ENCODE measurements at places on chromosomes 1 and 21.

- no peaks in the 10 kb centered on the region for H3K36me3 ChIP-seq
- peaks cover 5% of the 10 kb centered on the region for H3K4me1 ChIP-seq
- no peak for DNase-seq
- H3K4me3 ChIP-seq, result no peak overlapping the region
Observed at GRCh38 chr1:212984522-212985291, 31.0 kb downstream of the ANGEL2 start.

DNA sequence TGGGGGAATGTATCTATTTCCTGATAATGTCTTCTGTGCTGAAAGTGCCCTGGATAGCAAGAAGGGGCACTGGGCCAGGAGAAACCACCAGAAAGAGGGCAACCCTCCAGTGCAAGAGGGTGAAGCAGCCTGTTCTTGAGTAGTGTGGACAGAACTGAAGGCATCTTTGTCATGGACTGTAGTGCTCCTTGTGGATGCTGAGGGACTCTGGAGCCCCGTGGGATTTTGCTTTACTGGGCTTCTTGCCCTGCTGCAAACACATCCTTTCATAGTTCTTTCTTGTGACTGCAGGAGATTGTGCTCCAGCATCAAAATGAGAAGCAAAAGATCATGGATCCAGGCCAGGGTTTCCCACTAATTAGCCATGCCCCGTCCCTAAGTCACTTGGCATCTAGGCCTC lies 300.6 kb downstream of the ZNF326 start:
- no peak overlapping the region for H3K4me3 ChIP-seq
- no peaks in the 10 kb centered on the region for H3K36me3 ChIP-seq
- no peak overlapping the region for H3K27ac ChIP-seq
- peaks cover 20% of the 10 kb centered on the region for H3K27me3 ChIP-seq

DNA sequence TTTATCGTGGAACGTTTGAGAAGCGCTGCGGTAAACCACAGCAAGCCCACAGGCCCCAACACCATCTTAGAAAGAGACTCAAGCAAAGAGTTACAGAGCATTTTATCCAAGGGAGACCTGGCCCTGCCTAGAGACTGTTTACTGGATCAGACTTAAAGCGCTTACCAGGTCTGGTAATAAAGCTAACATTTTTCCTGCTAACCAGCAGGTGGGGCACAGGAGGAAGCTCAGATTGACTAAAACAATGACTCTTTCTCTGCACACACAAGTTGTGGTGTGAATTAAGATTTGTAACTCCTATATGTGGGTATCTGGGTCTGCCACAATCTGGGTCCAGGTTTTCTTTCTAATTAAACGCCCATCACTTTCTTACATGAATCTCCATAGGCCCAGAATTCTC lies 136.5 kb upstream of the ETS2 start:
- H3K27me3 ChIP-seq, result peaks cover 20% of the 10 kb centered on the region
- peak; percentile 13 for DNase-seq
- H3K27ac ChIP-seq, result no peak overlapping the region

DNA sequence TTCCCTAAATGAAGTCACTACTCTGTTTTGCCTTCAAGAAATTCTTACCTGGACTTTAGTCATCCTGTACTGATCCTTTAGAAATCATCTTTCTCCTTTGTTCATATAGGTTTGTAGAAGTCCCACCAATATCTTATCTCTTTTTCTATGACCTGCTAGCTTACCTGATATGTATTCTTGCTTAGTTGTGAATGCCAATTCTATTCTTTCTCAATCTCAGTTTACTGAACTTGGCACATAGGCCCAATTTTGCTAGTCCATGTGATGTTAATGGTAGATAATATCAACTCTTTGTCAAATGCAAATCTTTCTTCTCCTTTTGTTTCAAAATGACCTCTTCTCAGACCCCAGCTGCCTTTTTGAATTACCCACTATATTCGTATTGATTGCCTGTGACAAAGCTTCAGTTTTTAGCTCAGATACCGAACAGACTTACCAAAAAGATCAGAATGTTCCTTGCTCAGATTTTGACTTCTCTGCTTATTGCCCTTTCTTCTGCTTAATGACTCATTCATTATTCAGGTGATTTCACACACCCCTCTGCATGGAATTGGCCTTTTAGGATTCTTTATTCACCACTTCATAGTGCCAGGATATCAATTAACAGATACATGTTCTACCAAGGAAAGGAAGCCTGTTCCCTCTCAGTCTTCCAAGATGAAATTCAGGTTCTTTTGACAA lies 20.6 kb downstream of the IPO9 start:
- no peaks in the 10 kb centered on the region for H3K27me3 ChIP-seq
- H3K27ac ChIP-seq, result peak overlapping the region; percentile 2
- peaks cover 12% of the 10 kb centered on the region for H3K4me1 ChIP-seq
- no peak overlapping the region for H3K4me3 ChIP-seq

- DNase-seq, result no peak
- H3K4me1 ChIP-seq, result no peaks in the 10 kb centered on the region
- H3K27me3 ChIP-seq, result peaks cover 17% of the 10 kb centered on the region
- no peak overlapping the region for H3K4me3 ChIP-seq
- no peak overlapping the region for H3K27ac ChIP-seq
Observed at GRCh38 chr1:162660574-162660973, 28.3 kb downstream of the DDR2 start.

- H3K36me3 ChIP-seq, result no peaks in the 10 kb centered on the region
- no peak overlapping the region for H3K4me3 ChIP-seq
- no peaks in the 10 kb centered on the region for H3K27me3 ChIP-seq
- DNase-seq, result no peak
Observed at GRCh38 chr1:36068866-36069265, 15.0 kb upstream of the TEKT2 start.

GRCh38 chr1:165855010-165855838 lies 27.8 kb downstream of the UCK2 start:
- no peak overlapping the region for H3K4me3 ChIP-seq
- peaks cover 1% of the 10 kb centered on the region for H3K36me3 ChIP-seq
- no peak for DNase-seq
- H3K27me3 ChIP-seq, result no peaks in the 10 kb centered on the region

- H3K4me3 ChIP-seq, result no peak overlapping the region
- H3K36me3 ChIP-seq, result no peaks in the 10 kb centered on the region
- H3K4me1 ChIP-seq, result no peaks in the 10 kb centered on the region
- H3K27ac ChIP-seq, result no peak overlapping the region
Observed at GRCh38 chr1:209335178-209335577, 248.3 kb upstream of the CAMK1G start.

DNA sequence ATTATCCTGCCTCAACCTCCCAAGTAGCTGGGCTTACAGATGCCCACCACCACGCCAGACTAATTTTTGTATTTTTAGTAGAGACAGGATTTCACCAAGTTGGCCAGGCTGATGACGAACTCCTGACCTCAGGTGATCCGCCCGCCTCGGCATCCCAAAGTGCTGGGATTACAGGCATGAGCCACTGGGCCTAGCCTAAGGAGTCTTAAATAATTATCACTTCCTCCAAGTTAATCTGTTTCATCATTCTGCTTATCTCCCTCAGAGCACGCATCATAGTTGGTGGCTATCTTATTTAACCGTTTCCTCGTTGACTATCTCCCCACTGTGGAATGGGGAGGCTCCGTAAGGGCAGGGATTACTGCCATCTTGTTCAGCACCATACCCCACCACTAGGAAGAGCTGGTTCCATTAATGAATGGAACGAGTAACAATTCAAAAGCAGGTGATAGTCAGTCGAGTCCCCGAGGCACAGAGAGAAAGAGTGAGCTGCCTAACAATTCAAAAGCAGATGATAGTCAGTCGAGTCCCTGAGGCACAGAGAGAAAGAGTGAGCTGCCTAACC lies 52.7 kb downstream of the GLUL start:
- no peaks in the 10 kb centered on the region for H3K27me3 ChIP-seq
- H3K4me1 ChIP-seq, result peaks cover 11% of the 10 kb centered on the region
- H3K36me3 ChIP-seq, result no peaks in the 10 kb centered on the region
- no peak overlapping the region for H3K27ac ChIP-seq
- DNase-seq, result no peak
- H3K4me3 ChIP-seq, result no peak overlapping the region

DNA sequence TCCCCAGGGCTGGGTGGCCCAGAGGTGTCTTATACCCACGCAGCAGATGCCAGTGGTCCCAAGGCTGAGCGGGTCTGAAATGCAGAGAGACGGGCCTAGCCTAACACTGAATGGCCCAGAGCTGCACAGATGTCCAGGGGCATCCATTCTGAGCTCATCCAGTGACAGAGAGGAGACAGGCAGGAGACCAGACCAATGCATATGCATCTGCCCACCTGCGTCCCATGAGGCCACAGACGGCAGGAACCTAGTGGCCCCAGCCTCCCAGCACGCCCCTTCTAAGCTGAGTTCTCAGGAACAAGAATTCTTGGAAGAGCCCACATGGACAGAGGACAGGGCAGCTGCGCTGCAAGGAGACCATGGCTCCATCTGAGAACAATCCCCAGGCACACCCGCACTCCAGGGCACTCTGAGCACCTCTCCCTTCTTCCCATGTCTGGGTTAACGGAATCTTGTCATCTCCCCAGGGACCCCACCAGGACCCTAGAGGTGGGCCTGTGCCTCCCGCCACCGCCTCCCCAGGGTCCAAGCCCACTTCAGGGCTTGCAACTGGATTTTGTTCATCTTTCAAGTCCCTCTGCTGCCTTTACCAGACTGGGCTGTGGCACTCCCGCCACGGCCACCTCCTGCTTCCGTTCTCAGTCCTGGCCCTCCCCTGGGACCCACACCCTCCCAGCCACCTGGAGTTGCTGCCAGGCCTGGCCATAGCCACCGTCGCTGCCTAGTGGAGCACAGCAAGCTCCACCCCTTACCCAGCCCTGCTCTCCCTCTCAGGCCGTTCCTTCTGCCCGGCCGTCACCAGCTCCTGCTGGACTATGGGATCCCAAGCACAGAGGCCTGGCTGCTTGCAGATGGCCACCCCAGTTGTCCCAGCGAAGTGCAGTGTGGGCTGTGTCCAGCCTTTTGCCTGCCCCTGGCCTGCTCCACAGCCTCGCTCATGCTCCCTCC lies 3.3 kb downstream of the WNT3A start:
- peaks cover 16% of the 10 kb centered on the region for H3K4me1 ChIP-seq
- no peak for DNase-seq
- H3K36me3 ChIP-seq, result no peaks in the 10 kb centered on the region
- peak overlapping the region; percentile 17 for H3K4me3 ChIP-seq
- H3K27ac ChIP-seq, result no peak overlapping the region
- peaks cover 51% of the 10 kb centered on the region for H3K27me3 ChIP-seq

- no peak overlapping the region for H3K27ac ChIP-seq
- H3K4me1 ChIP-seq, result no peaks in the 10 kb centered on the region
- peaks cover 3% of the 10 kb centered on the region for H3K36me3 ChIP-seq
- H3K27me3 ChIP-seq, result peaks cover 17% of the 10 kb centered on the region
Observed at GRCh38 chr21:41570791-41571355, 62.9 kb upstream of the TMPRSS2 start.

- H3K27me3 ChIP-seq, result peaks cover 33% of the 10 kb centered on the region
- DNase-seq, result no peak
- no peak overlapping the region for H3K27ac ChIP-seq
- no peaks in the 10 kb centered on the region for H3K36me3 ChIP-seq
- no peak overlapping the region for H3K4me3 ChIP-seq
Observed at GRCh38 chr1:113255720-113256347, 134.5 kb upstream of the MAGI3 start.

DNA sequence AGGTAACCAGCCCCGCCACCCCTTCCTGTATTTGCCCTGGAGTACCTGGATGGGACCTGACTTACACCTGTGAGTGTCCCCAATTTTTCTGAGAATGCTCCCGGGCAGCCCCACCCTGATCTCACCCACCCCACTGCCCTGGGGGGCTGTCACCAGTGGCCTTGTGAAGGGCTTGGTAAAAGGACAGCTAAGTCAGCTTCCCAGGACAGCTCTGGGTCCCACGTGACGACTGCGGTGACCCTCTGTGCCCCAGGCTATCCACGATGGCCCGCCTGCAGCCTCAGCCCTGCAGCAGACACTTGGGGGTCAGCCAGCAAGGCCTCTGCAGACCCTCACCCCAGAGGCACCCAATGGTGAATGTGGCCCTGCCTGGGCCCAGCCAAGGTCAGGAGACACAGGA lies 5.6 kb downstream of the SRM start:
- DNase-seq, result no peak
- peaks cover 10% of the 10 kb centered on the region for H3K36me3 ChIP-seq
- no peaks in the 10 kb centered on the region for H3K27me3 ChIP-seq
- H3K27ac ChIP-seq, result no peak overlapping the region
- no peak overlapping the region for H3K4me3 ChIP-seq

GRCh38 chr1:87983841-87984240 lies 655.2 kb downstream of the LMO4 start:
- no peaks in the 10 kb centered on the region for H3K36me3 ChIP-seq
- DNase-seq, result no peak
- H3K27ac ChIP-seq, result no peak overlapping the region

- DNase-seq, result no peak
- H3K36me3 ChIP-seq, result no peaks in the 10 kb centered on the region
Observed at GRCh38 chr1:91683598-91683951, 182.9 kb downstream of the CDC7 start.

- H3K4me3 ChIP-seq, result peak within 1 kb of the TSS; percentile 71
- H3K27me3 ChIP-seq, result peaks cover 35% of the 10 kb centered on the region
- peaks cover 7% of the 10 kb centered on the region for H3K4me1 ChIP-seq
- H3K36me3 ChIP-seq, result no peaks in the 10 kb centered on the region
- peak; percentile 74 for DNase-seq
Observed at GRCh38 chr1:39491146-39491921, at the start of gene BMP8A. TSS of gene BMP8A (plus strand) at chr1:39491636. CDS start at chr1:39491992, 356 bp downstream.

DNA sequence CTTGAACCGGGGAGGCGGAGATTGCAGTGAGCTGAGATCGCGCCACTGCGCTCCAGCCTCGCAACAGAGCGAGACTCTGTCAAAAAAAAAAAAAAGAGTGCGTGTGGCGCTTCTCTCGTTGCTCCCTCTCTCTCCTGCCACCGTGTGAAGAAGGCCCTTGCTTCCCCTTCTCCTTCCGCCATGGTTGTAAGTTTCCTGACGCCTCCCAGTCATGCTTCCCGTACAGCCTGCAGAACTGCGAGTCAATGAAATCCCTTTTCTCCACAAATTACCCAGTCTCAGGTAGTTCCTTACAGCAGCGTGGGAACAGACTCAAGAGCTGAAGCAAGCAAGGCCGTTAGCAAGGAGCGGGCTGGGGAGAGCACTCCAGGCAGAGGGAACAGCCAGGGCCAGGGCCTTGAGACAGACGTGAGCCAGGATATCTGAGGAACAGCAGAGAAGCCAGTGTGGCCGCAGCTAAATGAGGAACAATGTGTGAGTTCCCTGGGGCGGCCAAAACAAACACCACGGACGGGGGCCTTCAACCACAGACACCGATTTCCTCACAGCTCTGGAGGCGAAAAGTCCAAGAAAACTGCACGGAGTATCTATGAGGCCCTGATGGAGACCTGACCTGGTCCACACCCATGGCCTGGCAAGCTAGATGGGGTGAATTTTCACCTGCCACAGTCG lies 54.2 kb upstream of the ETS2 start:
- H3K27me3 ChIP-seq, result no peaks in the 10 kb centered on the region
- peaks cover 14% of the 10 kb centered on the region for H3K4me1 ChIP-seq
- no peak overlapping the region for H3K27ac ChIP-seq

- peak overlapping the region; percentile 92 for H3K4me3 ChIP-seq
- no peaks in the 10 kb centered on the region for H3K27me3 ChIP-seq
- peak overlapping the region; percentile 56 for H3K27ac ChIP-seq
- peaks cover 17% of the 10 kb centered on the region for H3K36me3 ChIP-seq
- peaks cover 23% of the 10 kb centered on the region for H3K4me1 ChIP-seq
Observed at GRCh38 chr1:182388392-182389134, 3.0 kb downstream of the GLUL start.
